ENCODE measurements at places on chromosomes 7 and 10. TPM values are rescaled to one million over a fixed set of nuclear protein-coding genes. Genes with fewer than 3 reads are reported as not detected.

- H3K4me1 ChIP-seq = peaks cover 61% of the 10 kb centered on the region
- peak overlapping the region; percentile 96 for H3K27ac ChIP-seq
- H3K27me3 ChIP-seq = no peaks in the 10 kb centered on the region
- peak overlapping the region; percentile 65 for H3K4me3 ChIP-seq
- no peak for DNase-seq
Measured at GRCh38 chr7:104983076-104983577, 30.9 kb upstream of the KMT2E start.

DNA sequence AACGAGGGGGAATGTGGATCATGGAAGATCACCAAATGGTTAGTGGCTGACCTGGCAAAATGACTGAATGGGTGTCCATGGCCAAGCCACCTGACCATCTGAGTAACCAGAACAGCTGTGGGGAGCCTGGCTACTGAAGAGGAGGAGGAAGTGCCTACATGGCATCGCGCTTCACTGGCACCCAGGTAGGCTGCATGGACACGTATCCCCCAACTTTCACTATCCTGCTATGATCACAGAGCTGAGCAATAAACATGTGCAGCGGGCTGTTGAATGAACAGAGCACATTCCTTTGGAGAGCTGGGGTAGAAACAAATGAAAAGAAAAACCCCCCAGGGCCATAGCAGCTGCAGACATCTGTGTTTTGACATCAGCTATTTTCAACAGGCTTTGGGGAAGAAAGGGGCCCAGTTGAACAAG, 6.5 kb downstream of the AKR1B1 start:
- H3K27ac ChIP-seq = no peak overlapping the region
- no peak overlapping the region for H3K4me3 ChIP-seq
- no peak for DNase-seq
- H3K36me3 ChIP-seq = peaks cover 35% of the 10 kb centered on the region

- H3K27me3 ChIP-seq = no peaks in the 10 kb centered on the region
- DNase-seq = no peak
- no peak overlapping the region for H3K4me3 ChIP-seq
- H3K4me1 ChIP-seq = peaks cover 46% of the 10 kb centered on the region
Measured at GRCh38 chr10:28581916-28582315, 49.0 kb downstream of the WAC start.

DNA sequence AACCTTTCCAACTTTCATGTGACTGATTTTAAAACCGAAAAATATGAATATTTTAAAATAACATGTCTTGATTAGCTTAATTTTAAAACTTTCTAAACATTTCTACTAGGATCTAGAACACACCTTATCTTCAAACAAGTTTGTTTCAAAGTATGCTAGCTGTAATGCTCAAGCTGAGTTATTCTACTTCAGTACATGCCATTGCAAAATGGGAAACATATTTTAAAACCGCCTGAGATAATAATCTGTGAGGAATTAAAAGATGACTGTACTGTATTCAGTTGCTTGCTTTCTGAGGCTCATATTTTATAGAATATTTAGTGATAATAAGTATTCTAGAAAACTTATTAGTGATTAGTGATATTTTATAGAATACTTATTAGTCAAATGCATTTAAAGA, 99.6 kb downstream of the LMBR1 start:
- H3K27ac ChIP-seq = no peak overlapping the region
- no peaks in the 10 kb centered on the region for H3K27me3 ChIP-seq
- H3K4me1 ChIP-seq = peaks cover 30% of the 10 kb centered on the region
- no peaks in the 10 kb centered on the region for H3K36me3 ChIP-seq
- no peak for DNase-seq

DNA sequence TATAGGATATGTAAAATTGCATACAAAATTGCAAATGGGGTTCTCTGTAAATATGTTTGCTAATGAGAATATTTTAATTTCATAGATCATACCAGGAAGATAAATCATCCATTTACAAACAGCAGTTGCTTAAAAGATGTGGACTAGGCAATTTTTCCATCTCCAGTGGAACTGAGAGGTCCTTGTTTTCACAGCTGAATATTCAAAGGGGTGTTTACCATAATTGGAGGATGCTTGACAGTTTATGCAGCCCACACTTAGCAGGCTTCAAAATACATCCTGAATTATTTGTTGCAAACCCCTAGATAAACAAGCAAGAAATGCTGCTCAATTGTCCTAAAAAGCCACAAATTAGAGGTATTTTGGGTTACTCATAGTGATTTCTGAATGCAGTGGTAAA, 69.9 kb downstream of the ADARB2 start:
- DNase-seq = no peak
- no peaks in the 10 kb centered on the region for H3K36me3 ChIP-seq
- H3K27me3 ChIP-seq = no peaks in the 10 kb centered on the region
- H3K4me1 ChIP-seq = no peaks in the 10 kb centered on the region
- H3K4me3 ChIP-seq = no peak overlapping the region
- H3K27ac ChIP-seq = no peak overlapping the region

DNA sequence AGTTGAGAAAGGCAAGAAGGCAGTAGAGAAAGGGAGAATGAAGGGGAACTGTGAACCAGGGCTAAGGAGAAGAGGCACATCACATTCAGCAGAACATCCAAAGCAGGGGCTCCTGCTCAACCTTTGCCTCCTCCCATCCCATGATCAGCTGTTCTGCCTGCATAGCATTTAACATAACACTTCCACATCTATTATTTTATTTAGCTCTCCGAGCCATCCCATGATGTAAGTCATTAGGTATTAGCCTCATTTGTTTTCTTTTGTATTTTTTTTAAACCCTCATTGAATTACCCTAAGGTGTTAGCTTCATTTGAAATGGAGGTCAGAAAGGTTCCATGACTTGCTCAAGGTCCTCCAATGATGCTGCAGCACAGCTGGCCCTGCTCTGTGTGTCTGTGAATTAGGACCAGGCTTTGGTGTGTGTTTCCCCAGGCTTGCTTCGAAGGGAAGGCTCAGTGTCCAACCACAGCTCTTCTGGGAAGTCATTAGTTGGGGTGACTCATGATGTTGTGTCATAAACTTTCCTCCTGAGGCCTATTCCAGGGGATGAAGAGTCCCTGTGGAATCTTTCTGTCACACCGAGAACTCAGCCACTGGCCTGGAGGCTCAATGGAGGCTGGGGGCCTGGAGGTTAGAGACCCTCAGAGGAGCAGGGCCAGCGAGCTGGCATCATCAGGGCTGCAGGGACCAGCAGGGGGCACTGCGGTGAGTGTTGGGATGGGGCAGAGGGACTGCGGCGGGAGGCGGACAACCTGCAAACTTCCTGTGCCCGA, 16.5 kb downstream of the NPFFR1 start:
- H3K4me1 ChIP-seq = no peaks in the 10 kb centered on the region
- DNase-seq = peak; percentile 79
- no peak overlapping the region for H3K4me3 ChIP-seq
- H3K27ac ChIP-seq = no peak overlapping the region
- no peaks in the 10 kb centered on the region for H3K27me3 ChIP-seq

DNA sequence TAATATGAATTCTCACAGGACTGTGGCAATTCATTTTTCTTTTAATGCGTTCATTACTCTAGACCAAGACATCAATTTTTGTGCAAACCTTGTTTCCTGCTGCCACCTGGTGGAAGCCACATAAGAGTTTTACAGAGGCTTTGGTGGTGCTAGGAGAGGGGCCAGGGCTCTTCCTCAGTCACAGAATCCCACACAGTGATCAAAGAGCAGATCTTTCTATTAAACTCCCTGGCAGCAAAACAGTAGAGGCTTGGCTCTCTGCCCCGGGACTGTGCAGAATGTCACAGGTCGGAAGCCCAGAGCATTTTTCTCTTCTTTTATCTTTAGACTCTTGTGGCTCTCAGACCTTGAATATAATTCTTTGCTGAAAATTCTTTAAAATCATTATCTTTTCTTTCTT, 506.4 kb upstream of the C7orf33 start:
- no peaks in the 10 kb centered on the region for H3K27me3 ChIP-seq
- no peak overlapping the region for H3K27ac ChIP-seq
- H3K4me3 ChIP-seq = no peak overlapping the region
- peak; percentile 66 for DNase-seq

Gene LRRC18
- total RNA-seq = not detected

Gene DRGX
- total RNA-seq = not detected

DNA sequence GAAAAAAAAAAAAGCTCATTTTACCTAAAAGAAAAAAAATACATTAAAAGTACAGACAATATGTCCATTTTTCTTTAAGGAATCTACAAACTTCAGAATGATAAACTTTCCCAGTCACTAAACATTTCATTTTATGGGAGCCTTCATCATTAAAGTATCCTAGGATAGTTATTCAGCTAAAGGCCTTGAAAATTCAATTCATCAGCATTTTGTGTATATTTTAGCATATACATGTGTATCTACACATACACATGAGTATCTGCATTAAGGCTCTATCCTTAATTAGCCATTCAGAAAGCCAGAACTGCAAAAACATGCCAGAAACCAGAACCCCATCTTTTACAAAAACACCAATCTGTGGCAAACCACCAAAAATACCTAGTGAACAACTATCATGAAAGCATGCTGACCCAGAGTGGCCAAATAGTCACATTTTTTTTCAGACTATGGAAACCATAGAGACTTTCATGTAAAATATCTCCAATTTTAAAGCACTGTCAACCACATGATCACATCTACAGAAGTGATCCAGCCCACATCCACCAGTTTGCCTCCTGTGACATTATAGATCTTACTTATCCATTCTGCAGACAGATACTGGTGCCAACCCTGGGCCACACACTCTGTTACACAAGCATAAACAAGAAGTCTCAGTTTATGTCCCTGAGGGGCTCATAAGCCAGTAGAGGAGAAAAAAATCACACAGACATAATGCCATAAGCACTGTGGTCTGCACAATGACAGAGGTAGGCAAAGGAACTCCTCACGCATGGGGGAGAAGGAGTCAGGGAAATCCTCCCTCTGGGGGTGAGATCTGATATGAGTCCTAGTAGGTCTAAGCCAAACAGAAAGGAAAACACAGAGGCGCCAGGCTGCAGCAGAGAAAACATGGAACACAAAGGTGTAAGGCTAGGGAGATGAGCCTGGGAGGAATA, 79.2 kb downstream of the SRPK2 start:
- DNase-seq = peak; percentile 48
- H3K4me1 ChIP-seq = peaks cover 16% of the 10 kb centered on the region
- no peaks in the 10 kb centered on the region for H3K27me3 ChIP-seq
- H3K4me3 ChIP-seq = no peak overlapping the region
- peak overlapping the region; percentile 13 for H3K27ac ChIP-seq

DNA sequence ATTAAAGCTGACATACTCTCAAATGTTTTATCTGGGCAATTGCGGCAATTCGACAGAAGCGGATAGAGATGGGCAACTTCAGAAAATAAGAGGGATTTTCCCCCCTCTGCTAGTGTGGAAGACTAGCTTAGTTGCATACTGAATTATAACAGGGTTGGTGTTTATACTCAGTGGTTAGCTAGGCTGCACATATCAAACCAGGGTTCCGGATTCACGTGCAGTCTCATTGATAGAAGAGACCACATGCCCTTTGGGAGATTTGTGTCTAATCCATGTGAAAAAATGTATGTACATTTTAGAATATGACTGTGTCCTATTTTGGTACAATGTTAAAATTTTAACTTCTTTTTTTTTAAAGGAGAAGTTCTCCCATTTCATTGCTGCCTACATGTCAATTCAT, 136.9 kb upstream of the FZD1 start:
- no peaks in the 10 kb centered on the region for H3K27me3 ChIP-seq
- H3K36me3 ChIP-seq = no peaks in the 10 kb centered on the region
- no peak overlapping the region for H3K27ac ChIP-seq
- H3K4me1 ChIP-seq = peaks cover 21% of the 10 kb centered on the region
- H3K4me3 ChIP-seq = no peak overlapping the region

GRCh38 chr7:16015981-16016380, 329.5 kb upstream of the MEOX2 start:
- H3K36me3 ChIP-seq = no peaks in the 10 kb centered on the region
- no peaks in the 10 kb centered on the region for H3K4me1 ChIP-seq
- H3K27me3 ChIP-seq = no peaks in the 10 kb centered on the region
- no peak for DNase-seq
- H3K4me3 ChIP-seq = no peak overlapping the region

Gene ANKRD2
- total RNA-seq = not detected

Gene CFTR
- 1.2 TPM for total RNA-seq

GRCh38 chr10:113060201-113061053, 110.4 kb downstream of the TCF7L2 start:
- DNase-seq = no peak
- H3K36me3 ChIP-seq = no peaks in the 10 kb centered on the region
- no peak overlapping the region for H3K4me3 ChIP-seq
- peak overlapping the region; percentile 73 for H3K27ac ChIP-seq
- H3K4me1 ChIP-seq = peaks cover 89% of the 10 kb centered on the region

DNA sequence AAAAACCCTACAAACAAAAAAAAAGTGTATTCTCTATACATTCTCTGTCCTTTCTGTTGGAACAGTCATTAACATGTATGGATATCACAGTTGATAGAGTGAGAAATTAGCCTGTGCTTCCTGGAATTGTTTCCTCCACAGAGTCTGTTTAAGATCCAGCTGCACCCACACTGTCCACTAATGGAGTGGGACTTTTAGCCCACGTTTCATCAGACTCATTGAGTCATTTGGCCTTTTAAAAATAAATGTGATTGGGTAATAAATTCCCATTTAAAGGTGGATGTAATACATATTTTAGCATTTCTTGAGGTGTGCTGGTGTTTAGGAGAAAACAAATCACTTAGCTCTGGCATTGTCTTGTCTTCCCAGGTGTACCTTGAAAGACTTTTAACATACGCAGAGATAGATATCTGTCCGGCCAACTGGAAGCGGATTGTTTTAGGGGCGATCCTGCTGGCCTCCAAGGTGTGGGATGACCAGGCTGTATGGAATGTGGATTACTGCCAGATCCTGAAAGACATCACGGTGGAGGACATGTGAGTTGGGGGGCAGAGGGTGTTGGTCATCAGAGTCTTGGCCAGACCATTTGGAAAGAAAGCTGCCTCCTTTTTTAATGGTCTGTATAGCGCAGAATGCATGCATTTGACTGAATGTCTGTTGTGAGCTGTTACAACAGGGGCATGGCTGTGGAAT, 52.3 kb upstream of the GJD4 start:
- H3K4me3 ChIP-seq = no peak overlapping the region
- H3K27ac ChIP-seq = no peak overlapping the region
- H3K36me3 ChIP-seq = no peaks in the 10 kb centered on the region

Gene CTAGE4
- 3.4 TPM for total RNA-seq

GRCh38 chr7:88289564-88290025, 17.1 kb downstream of the STEAP4 start:
- H3K4me3 ChIP-seq = no peak overlapping the region
- DNase-seq = no peak
- no peaks in the 10 kb centered on the region for H3K27me3 ChIP-seq
- H3K27ac ChIP-seq = no peak overlapping the region
- H3K4me1 ChIP-seq = no peaks in the 10 kb centered on the region

Data from GM23338 (cell line).